Suppressor macrophage treated with lipopolysaccharide for 4 hours (primary cell): ENCODE measurements at places on chromosomes 6 and 20.

- peak; percentile 26 for DNase-seq
These were observed 1.6 kb upstream of the PSMB8 start for GRCh38 chr6:32845384-32845884.

- no peak for DNase-seq
These were observed 71.4 kb upstream of the MYLIP start for GRCh38 chr6:16057446-16057845.

GRCh38 chr6:102381203-102381602, 987.7 kb downstream of the GRIK2 start:
- no peak for DNase-seq

GRCh38 chr20:31716818-31717477, 5.7 kb downstream of the BCL2L1 start:
- DNase-seq, result no peak

DNA sequence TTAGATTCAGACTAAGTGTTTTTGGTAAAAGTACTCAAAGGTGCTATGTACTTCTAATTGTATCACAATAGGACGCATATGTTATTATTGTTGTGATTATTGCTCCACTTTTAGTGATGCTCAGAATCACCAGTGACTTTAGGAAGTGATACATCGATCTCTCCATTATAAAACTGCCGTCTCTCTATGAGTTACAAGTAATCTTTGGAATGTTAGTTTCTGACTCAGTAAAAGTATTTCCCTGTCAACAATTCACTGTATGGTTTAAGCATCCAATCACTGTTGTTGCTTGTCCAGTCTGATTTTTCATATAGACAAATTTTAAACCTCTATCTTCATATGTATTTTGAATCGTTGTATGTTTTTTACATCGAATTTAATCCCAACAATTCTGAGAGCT, 9.4 kb downstream of the DCBLD1 start:
- no peak for DNase-seq

DNA sequence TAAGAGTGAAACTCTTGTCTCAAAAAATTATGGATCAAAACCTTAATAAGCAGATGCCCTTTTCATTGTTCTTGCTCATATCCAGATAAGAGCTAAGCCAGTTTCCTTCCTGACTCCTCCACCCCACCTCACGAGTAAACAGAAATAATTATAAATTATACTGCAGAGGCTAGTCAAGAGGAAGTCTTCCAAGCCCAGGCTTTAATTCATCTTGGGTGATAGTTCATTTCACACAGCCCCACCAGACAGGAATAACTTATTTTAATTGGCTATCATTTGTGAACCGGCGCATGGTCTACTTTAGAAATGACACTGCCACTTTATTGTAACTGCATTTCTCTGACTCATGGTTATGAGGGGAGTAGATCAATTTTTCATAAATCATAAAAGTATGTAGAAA, 102.0 kb downstream of the BTBD3 start:
- DNase-seq, result no peak

GRCh38 chr20:44001667-44002596, 87.3 kb downstream of the TOX2 start:
- no peak for DNase-seq

DNA sequence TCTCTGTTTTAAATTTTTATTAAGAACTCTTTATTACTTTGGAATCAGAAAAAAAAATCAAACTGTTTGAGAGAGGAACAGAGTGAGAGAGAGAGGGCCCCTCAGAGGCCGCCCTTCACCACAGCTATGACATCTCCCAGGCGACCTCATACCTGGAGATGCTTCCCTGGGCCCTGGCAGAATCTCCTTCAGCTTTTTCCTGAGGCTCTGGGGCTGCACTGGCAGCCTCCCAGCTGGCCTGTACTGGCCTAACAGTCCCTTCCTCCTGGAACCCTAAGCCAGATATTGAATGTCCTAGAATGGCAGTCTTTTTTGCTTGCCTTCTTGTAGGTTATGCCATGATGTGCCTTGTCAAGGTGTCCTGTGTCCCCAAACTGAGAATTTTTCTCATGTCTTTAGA, 13.7 kb downstream of the ABHD12 start:
- DNase-seq, result no peak

DNA sequence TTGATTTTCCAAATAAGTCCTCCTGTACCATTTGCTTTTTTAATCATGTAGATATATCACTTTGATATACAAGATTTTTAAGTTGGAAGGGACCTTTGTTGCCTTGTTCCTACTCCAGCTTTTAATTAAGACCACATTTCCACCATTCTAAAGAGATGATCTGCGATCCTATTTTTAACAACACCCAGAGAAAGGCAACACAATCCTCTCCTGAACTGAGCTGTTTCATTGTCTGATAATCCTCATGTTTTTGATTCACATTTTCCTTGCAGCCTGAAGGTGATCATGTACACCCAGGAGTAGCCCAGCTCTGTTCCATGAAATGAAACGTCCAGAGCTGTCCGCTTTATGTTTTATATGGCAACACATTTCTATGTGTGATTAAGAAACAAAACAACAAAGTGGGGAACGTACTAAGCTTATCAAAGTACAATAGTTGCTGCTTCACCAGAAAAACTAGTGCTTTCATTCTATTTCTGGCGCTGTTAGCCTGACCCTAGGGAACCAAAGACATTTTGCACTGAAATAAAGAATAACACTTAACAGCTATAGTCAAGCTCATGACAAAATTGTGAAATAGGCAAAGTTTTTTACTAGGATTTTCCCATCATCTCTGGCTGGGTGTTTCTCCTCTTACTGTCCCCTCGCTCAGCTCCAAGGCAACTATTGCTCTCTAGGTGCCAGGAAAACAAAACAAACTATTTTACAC, 22.6 kb upstream of the TRAF3IP2 start:
- no peak for DNase-seq

GRCh38 chr6:170523256-170524171, 29.6 kb downstream of the PSMB1 start:
- DNase-seq, result no peak

DNA sequence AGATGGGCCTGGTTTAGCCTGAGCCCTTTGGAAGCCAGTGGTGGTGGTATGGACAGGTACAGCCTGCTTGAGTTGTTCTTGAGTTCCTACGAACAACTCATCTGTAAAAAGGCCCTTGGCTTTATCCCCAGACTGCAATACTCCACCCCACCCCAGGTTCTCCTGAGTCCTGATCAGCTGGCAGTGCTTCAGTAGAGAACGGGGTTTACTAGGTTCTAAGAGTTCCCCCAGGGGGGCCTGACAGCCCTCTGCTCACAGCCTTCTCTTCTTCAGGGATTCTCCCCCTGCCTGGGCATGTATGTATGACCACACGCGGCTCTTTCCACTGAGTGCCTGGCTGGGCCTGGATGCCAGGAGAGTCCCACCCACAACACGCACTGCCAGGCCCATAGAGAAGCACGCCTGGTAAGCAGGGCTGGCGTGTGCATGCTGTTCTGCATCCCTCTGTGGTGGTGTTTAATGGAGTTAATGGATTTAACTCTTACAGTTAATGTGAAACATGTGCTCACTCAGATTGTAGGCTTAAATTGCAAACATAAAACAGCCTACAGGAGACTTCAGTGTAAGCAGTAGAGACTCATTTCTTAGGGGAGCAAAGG, 44.3 kb upstream of the SLC4A11 start:
- DNase-seq, result no peak

DNA sequence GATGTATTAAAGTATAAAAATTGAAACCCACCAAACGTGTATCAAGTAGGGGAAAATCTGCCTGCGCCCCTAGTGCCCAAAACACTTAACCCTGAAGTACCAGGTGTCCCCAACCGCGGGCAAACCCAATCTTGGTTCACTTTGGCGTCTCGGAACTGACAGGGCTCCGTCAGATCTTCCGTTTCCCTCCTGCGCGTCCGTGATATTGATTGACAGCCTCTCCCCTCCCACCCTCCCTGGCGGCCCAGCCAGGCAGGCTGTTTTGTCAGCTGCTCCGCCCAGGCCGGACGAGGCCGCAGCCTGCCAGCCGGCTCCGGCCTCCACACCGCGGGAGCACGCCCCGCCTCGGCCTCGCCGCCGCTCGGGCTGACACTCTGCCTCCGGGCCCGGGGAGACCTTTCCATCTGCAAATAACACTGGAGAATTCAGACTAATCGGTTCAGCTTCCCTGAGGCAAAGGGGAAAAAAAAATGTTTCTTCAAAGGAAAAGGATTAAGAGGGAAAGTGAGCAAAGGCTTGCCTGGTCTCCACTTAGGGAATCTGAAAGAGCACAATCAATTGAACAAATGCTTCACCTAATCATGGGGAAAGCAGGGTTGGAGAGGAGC, 234.9 kb upstream of the MCHR2 start:
- peak; percentile 36 for DNase-seq

GRCh38 chr6:139427199-139427598, 52.8 kb upstream of the CITED2 start:
- DNase-seq, result no peak

DNA sequence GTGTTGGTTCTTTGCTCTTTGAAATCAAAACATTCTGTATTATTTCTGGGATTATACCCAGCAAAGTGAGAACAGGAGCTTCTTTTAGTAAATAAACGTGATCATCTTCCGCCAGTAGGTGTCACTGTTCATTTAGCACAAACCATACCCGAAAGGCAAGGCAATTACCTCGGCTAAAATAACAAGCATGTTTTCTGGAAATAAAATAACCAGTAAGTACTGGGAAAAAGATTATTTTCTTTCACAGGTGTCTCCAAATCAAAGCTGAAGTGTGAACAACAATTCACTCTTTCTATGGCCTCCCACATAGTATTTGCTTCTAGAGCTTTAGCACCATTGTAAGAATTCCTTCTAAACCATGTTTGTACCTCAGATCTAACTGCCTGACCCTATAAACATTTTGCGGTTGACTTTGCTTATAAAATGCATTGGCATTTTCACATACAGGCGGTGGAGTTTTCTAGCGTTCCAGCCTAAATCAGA, 144.6 kb upstream of the AGPAT4 start:
- DNase-seq, result peak; percentile 68
